ENCODE measurements at places on chromosomes 4 and X.

DNA sequence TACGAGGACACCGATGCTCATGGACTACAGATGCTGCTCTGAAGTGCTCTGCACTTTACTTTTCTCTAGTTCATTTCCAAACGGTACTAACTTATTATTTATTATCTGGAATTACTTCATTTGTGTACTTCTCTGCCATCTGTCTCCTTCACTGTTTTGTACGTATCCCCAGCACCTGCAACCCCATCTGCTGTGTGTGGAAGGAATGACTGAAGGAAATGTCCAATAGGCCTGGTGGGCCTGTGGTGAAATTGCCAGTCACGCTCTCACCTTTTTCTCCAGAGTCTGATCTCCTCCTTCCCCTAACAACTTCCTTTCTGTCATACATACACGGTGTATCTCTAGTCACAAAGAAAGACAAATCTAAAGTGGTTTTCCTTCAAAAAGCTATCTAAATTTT lies 12.9 kb downstream of the TMEM154 start:
- no peak overlapping the region for H3K4me3 ChIP-seq
- H3K36me3 ChIP-seq: no peaks in the 10 kb centered on the region
- no peak for DNase-seq
- H3K27me3 ChIP-seq: no peaks in the 10 kb centered on the region
- no peak overlapping the region for H3K27ac ChIP-seq

DNA sequence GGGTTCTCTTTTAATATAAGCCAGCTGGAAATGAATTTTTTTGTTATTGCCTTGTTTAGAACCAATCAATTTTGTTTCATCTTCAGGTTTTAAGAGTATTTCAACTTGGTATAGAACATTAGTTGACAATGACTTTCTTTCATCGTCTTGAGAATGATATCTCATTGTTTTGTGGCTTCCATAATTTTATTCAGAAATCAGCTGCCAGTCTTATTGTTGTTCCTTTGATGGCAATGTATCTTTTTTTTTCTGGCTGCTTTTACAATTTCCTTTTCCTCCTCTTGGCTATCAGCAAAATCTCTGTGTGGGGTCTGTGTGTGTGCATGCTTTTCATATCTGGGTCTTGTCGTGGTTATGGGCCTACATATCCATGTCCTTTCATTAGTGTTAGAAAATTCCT lies 1536.4 kb upstream of the TENM3 start:
- no peak overlapping the region for H3K4me3 ChIP-seq
- H3K36me3 ChIP-seq: no peaks in the 10 kb centered on the region
- DNase-seq: no peak

GRCh38 chr4:162497564-162498167 lies 333.9 kb upstream of the FSTL5 start:
- no peak overlapping the region for H3K4me3 ChIP-seq
- no peaks in the 10 kb centered on the region for H3K27me3 ChIP-seq
- DNase-seq: no peak
- H3K4me1 ChIP-seq: no peaks in the 10 kb centered on the region
- H3K27ac ChIP-seq: no peak overlapping the region

DNA sequence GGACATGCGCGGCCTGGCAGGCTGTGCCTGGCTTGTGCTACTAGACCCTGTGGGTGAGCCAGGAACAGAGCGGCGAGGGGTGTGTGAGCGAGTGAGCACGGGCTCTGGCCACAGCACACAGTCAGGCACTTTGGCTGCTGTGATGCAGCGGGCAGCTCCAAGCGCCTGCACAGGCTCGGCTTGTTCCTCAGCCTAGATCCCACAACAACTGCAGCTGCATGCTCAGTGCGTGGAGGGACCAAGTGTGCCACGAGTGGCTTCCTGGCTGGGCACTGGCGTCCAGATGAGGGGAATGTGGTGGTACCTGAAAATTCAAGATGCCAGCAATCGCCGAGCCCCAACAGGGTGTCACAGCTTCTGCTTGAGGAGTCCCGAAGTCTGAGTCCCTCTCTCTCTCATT lies 1056.6 kb downstream of the RAPGEF2 start:
- no peak for DNase-seq
- no peak overlapping the region for H3K27ac ChIP-seq

- no peak overlapping the region for H3K4me3 ChIP-seq
- H3K27me3 ChIP-seq: no peaks in the 10 kb centered on the region
- DNase-seq: no peak
- no peaks in the 10 kb centered on the region for H3K4me1 ChIP-seq
These were observed 67.9 kb upstream of the TBL1X start for GRCh38 chrX:9396930-9397329.

DNA sequence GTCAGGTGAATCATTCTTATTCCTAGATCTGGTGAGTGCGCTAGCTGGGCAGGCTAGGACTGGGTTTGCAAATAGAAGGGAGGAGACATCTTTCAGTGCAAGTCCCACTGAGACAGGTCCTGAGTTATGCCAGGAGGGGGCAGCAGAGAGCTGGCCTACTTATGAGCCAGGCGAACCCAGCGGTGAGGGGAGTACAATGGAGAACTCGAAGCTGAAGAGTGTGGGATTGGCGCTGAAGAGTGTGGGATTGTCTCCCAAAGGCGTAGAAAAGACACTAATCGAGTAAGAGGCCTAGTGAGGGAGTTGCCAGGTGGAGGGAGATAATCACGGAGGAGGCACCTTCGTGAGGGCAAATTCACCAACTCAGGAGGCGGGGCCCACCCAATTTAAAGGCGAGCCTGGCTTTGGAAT lies 91.7 kb upstream of the CXorf66 start:
- peak; percentile 72 for DNase-seq
- no peaks in the 10 kb centered on the region for H3K4me1 ChIP-seq
- no peak overlapping the region for H3K4me3 ChIP-seq
- no peaks in the 10 kb centered on the region for H3K27me3 ChIP-seq
- H3K36me3 ChIP-seq: no peaks in the 10 kb centered on the region

- H3K27ac ChIP-seq: no peak overlapping the region
- peaks cover 6% of the 10 kb centered on the region for H3K4me1 ChIP-seq
- H3K4me3 ChIP-seq: no peak overlapping the region
- no peaks in the 10 kb centered on the region for H3K27me3 ChIP-seq
- no peak for DNase-seq
These were observed 191.1 kb downstream of the RAPGEF2 start for GRCh38 chr4:159293811-159294515.

DNA sequence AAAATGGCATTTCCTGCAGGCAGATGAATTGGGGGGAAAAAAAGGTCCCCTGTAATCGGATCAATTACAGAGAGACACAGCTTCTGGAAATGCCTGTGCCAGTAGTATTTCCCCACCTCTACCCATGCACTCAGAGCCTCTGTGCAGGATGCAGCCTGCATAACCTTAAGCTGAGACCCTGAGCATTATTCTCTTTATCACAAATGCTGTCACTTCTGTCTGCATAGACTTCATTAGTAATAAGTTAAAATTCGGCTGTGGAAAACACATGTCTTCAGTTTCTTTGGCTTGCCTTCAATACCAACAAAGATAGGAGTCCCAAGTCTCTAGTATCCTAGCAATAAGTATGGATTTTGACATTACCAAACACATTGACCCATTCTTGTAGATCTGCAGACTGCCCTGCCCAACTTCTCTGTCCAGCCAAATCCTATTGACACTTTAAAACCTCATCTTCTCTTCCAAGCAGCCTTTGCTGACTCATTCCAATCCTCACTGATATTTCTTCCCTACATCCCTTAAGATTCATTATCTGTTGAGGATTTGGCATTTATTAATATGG lies 70.8 kb downstream of the LUZP4 start:
- no peaks in the 10 kb centered on the region for H3K4me1 ChIP-seq
- no peak overlapping the region for H3K4me3 ChIP-seq
- no peaks in the 10 kb centered on the region for H3K36me3 ChIP-seq
- H3K27ac ChIP-seq: no peak overlapping the region
- no peak for DNase-seq

DNA sequence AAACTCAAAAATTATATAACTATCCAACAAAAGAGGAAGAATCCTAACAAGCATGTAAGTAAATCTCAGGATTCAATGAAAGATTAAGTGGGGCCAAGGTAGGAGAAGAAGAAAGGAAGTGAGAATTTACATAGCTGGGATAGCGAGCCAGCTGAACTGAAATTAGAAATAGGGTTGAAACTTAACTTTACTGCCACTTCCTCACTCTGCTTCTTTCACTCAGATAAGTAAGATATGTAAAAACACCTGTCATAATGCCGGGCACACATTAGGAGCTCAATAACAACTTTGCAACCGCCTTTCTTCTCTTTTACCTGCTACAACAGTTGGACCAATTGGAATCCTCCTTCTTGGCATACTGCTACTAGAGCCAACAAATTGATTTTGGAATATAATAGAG lies 129.4 kb downstream of the CNKSR2 start:
- DNase-seq: no peak
- H3K4me1 ChIP-seq: no peaks in the 10 kb centered on the region
- no peaks in the 10 kb centered on the region for H3K36me3 ChIP-seq
- H3K4me3 ChIP-seq: no peak overlapping the region
- H3K27ac ChIP-seq: no peak overlapping the region

- no peaks in the 10 kb centered on the region for H3K4me1 ChIP-seq
- H3K27ac ChIP-seq: no peak overlapping the region
- no peaks in the 10 kb centered on the region for H3K27me3 ChIP-seq
- no peak overlapping the region for H3K4me3 ChIP-seq
- DNase-seq: no peak
- no peaks in the 10 kb centered on the region for H3K36me3 ChIP-seq
These were observed 127.9 kb downstream of the IL13RA2 start for GRCh38 chrX:114889481-114889880.

- H3K4me3 ChIP-seq: no peak overlapping the region
- no peak for DNase-seq
- no peak overlapping the region for H3K27ac ChIP-seq
- H3K4me1 ChIP-seq: no peaks in the 10 kb centered on the region
- no peaks in the 10 kb centered on the region for H3K36me3 ChIP-seq
- H3K27me3 ChIP-seq: no peaks in the 10 kb centered on the region
These were observed 353.5 kb downstream of the ADGRL3 start for GRCh38 chr4:61553557-61554125.

DNA sequence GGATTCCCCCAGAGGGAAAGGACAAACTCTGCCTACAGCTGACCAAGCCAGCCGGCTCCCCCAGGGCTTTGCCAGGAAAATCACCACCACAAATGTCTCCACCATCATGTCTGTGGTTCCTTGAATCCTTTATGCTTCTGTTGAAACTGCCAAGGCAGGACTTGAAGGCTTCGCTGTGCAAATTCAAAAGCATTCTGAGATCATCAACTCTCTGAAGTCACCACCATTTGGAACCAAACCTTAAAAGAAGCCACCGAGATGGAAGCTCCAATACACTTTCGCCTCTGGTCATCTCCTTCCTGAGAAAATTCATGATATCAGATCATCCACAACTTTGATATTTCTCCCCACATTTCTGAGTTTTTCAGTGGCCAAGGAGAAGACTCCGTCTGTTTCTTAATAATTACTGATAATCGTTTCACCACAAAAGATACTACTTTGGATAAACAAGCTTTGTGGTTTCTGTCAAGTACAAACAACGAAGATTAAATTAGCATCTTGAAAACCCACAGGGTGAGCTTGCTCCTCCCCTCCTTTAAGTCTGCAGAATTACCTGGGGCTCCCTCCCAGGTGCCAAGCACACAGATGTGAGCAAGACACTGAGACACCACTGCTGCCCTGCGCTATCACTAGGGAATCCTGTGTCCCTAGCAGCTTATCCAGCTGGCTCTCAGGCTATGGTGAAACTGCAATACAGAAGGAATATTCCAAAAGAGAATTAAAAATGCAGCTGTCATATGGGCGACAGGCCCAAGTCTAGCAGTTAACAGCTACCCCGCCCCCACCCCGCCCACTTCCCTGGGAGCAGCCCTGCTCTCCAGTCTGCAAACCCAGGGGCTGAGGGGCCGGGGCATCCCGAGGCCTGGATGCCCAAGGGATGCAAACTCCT lies 125.0 kb upstream of the TBL1X start:
- H3K27ac ChIP-seq: no peak overlapping the region
- no peak overlapping the region for H3K4me3 ChIP-seq
- peaks cover 6% of the 10 kb centered on the region for H3K4me1 ChIP-seq
- no peaks in the 10 kb centered on the region for H3K27me3 ChIP-seq
- no peak for DNase-seq

- DNase-seq: no peak
- H3K4me3 ChIP-seq: no peak overlapping the region
- no peak overlapping the region for H3K27ac ChIP-seq
- H3K4me1 ChIP-seq: no peaks in the 10 kb centered on the region
- no peaks in the 10 kb centered on the region for H3K27me3 ChIP-seq
- H3K36me3 ChIP-seq: no peaks in the 10 kb centered on the region
These were observed 237.8 kb upstream of the ANXA3 start for GRCh38 chr4:78313754-78314120.

DNA sequence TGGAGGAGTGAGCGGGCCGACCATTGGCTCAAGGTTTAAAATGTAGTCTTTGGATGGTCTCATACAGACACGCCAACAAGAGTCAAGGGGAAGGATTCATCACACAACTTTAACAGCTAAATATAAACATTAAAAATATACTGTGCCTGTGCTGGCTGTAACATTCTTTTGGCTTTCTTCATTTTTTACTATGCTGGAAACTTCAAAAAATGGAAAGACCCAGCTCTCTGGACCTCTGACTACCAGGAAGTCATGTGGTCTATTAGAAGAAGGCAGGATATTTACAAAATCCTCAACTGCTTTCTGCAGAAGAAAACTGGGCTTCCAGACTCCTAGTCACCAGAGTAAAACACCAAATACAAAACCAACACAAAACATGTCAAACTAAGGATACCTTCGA lies 49.8 kb upstream of the KLF3 start:
- no peaks in the 10 kb centered on the region for H3K27me3 ChIP-seq
- no peaks in the 10 kb centered on the region for H3K36me3 ChIP-seq
- peaks cover 32% of the 10 kb centered on the region for H3K4me1 ChIP-seq
- no peak overlapping the region for H3K27ac ChIP-seq

DNA sequence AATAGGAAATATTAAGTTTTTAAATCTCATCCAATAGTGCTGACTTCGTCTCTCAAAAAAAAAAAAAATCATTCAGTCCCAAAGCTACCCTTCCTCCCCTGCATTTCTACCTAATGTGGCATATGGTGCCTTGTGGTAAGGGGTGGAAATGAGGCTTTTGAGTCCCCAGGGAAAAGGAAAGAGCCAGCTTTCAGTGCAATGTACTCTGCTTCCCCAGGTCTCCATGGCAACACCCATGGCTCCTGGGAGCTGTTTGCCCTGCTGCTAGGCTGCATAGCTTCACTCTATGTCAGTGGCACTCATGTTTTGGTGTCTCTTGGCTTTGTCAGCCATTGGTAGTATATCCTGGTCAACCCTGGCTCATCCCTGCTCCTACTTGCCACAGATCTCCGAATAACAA lies 175.9 kb downstream of the SLC39A8 start:
- no peaks in the 10 kb centered on the region for H3K27me3 ChIP-seq
- no peak for DNase-seq
- H3K4me3 ChIP-seq: no peak overlapping the region
- no peak overlapping the region for H3K27ac ChIP-seq

- peaks cover 14% of the 10 kb centered on the region for H3K4me1 ChIP-seq
- no peaks in the 10 kb centered on the region for H3K27me3 ChIP-seq
- peak overlapping the region; percentile 83 for H3K4me3 ChIP-seq
- no peak for DNase-seq
- no peaks in the 10 kb centered on the region for H3K36me3 ChIP-seq
These were observed 1.2 kb downstream of the NEK1 start for GRCh38 chr4:169611157-169611556.

GRCh38 chrX:69050051-69050765 lies 115.0 kb downstream of the PJA1 start:
- no peaks in the 10 kb centered on the region for H3K36me3 ChIP-seq
- H3K4me3 ChIP-seq: no peak overlapping the region
- no peaks in the 10 kb centered on the region for H3K4me1 ChIP-seq
- no peak for DNase-seq
- H3K27ac ChIP-seq: no peak overlapping the region

Measured in upper lobe of right lung (tissue), 1 donor.